ENCODE measurements at places on chromosomes 6 and 20.

GRCh38 chr6:85460154-85460920 lies 10.5 kb downstream of the NT5E start:
- DNase-seq: no peak

DNA sequence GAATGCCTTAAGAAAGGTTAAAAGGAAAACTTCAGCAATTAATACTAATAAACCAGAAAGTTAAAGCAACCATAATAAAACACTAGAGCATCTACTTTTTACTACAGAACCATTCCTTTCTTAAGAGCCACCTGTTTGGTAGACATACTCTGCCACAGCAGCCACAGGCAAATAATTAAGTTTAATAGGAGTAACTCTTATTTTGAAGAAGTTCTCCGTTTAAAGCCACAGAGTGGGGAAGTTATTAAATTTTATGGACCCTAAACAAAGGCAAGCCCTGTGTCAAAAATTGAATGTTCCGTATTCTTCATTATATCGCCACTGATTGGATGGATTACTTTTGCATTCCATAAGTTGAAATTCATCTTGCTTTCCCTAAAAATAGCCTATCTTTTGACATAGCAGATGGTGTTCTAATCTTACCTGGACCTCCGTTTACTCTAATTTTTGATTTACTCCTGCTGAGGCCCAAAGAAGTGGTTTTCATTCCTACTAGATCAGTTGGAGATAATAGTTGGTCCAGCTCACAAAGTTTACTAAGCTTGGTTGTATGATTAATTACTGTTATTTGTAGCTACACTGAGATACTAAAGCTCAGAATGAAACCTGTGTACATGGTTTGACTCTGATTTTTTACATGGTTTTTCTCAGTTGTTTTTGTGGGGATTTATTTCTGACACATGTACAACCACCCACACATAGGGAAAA lies 140.4 kb upstream of the SUPT3H start:
- DNase-seq: no peak

DNA sequence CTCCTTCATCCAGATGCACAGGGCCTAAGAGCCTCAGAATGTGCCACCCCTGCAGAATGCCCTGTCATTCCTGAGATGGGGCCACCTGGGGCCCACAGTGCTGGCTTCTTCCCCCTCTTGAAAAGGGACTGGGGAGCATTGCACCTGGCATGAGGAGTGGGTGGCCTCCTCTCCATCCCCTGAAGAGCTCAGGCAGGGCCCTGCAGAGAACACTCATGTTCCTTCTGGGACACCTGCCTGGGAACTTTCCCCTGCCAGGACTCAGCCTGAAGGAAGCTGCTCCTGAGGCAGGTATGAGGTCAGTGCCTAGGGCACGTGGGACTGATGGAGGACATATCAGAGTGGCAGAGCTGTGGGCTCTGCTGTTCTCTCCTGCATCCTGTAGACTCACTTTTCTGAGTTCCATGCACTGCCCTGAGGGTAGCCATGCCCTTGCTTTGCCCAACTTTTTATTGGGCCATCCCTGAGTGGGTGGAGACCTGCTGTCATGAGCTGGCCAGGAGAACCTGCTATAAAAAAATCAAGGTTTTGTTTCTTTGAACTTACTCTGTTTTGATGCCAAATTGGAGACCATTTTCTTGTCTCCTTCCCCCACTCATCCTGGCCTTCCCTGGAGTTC lies 19.5 kb downstream of the CCDC167 start:
- no peak for DNase-seq

- no peak for DNase-seq
These were observed 80.8 kb downstream of the MKKS start for GRCh38 chr20:10352934-10353824.

DNA sequence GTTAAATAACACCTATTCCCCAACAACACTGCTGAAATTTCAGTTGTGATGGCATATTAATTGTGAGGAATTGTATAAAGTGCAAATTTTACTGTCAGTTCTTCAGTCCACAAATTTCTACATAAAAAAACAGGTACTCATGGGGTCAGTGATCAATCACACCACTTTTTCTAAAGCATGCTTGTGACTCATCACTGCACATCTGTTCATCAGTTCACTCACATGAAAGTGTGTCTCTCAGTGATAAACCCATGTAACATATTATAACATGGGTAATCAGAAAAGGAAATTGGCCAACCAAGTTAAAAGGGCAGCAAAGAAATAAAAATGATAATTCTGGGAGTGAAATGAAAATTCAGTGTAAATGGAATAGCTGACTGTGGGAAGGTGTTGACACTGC lies 234.7 kb upstream of the FKBP1C start:
- DNase-seq: no peak

GRCh38 chr6:30615219-30615957 lies 1.7 kb downstream of the PPP1R10 start:
- DNase-seq: no peak
